ENCODE measurements at places on chromosomes 12 and 14.

GRCh38 chr12:114238808-114239207 lies 167.1 kb downstream of the TBX5 start:
- no peak for DNase-seq

- DNase-seq, result no peak
These were observed 7.7 kb downstream of the TNFAIP2 start for GRCh38 chr14:103130965-103131364.

DNA sequence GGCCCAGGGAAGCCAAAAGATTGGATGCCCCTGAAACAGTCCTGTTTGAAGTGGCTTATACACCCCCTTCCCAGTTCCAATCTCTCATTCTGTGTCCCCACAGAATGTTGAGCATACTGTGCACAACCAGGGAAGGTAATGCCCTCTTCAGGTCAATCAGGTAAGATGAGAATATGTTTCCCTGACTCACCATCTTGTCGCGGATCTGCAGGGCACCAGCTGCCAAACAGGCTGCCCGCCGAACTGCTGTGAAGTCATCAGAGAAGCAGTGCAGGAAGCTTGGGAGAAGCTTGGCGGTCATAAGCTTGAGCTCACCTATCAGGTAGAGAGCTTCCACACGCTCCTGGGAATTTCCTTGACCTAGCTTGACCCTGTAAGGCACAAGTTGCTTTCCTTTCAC lies 9.6 kb downstream of the RIOX1 start:
- no peak for DNase-seq

DNA sequence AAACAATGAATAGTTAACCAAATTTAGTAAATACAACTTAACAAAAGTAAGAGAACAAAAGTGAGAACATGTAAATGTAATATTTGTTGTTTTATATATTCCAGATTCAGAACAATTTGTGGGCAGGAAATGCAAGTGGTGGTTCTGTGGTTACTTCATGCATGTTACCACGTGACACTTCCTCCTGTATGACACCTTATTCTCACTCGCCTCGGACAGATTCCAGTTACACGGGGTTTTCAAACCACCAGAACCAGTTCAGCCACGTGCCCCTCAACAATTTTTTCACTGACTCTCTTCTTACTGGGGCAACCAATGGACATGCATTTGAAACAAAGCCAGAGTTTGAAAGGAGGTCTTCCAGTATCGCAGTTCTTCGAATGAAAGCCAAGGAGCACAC lies 21.0 kb downstream of the ALX1 start:
- DNase-seq, result no peak

GRCh38 chr12:122032580-122032979 lies 10.9 kb downstream of the BCL7A start:
- DNase-seq, result no peak

GRCh38 chr12:15320881-15321280 lies 1.4 kb upstream of the PTPRO start:
- DNase-seq, result no peak

DNA sequence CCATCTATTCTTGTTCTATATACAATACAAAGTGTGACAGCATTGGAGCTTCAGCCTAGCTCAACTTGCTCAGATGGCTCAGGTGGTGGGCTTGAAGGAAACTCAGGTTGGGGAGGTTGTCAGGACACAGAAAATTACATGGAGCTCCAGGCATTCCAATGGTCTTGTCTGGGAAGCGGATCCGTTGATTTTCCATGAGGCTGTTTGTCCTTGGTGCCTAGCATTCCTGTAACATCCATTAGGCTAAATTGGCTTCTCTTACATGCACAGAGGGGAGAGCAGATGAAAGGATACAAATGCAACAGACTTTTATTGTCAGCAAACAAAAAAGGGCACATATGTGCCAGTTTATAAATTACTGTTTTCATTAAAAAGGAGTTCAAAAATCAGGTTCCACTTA lies 75.5 kb upstream of the OTX2 start:
- no peak for DNase-seq

- no peak for DNase-seq
These were observed 4.5 kb upstream of the LTBP2 start for GRCh38 chr14:74616507-74616906.

- no peak for DNase-seq
These were observed 30.5 kb upstream of the GRIP1 start for GRCh38 chr12:66709457-66709773.

DNA sequence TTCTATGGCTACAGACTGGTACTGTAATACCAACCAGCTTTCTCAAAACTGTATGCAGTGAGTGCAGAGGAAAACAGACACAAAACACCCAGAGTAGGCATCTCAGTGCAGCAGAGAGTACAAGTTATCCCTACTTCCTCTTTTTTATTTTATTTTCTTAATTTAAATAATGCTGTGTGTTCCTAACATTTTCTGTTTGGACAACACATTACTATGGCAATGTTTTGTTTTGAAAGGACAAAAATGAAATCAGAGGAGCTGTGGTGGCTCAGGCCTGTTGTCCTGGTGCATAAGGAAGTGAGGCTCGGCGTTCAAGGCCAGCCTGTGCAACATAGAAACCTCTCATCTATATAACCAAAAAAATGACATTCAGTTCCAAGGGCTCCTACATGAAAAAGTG lies 33.7 kb upstream of the SELPLG start:
- no peak for DNase-seq

DNA sequence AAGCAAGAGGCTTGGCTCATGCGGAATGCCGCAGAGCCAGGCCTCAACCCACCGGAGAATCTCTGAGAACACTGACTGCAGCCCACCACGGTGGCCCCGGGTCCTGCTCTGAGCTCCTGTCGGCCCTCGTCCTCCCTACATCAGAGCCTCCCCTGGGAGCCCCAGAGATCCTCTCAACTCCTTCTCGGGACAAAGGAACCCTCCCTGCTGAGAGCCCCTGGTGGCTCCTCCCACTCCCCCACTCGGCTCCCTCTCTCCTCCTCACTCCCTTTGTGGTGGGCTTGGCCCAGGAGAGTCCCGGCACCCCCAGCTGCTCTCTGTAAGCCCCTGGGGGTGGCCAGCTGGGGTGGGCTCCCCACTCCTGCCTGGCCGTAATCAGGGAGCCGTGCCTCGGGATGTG lies 11.1 kb upstream of the INF2 start:
- DNase-seq, result no peak

- DNase-seq, result no peak
These were observed 169.6 kb downstream of the C12orf42 start for GRCh38 chr12:103326190-103326589.

DNA sequence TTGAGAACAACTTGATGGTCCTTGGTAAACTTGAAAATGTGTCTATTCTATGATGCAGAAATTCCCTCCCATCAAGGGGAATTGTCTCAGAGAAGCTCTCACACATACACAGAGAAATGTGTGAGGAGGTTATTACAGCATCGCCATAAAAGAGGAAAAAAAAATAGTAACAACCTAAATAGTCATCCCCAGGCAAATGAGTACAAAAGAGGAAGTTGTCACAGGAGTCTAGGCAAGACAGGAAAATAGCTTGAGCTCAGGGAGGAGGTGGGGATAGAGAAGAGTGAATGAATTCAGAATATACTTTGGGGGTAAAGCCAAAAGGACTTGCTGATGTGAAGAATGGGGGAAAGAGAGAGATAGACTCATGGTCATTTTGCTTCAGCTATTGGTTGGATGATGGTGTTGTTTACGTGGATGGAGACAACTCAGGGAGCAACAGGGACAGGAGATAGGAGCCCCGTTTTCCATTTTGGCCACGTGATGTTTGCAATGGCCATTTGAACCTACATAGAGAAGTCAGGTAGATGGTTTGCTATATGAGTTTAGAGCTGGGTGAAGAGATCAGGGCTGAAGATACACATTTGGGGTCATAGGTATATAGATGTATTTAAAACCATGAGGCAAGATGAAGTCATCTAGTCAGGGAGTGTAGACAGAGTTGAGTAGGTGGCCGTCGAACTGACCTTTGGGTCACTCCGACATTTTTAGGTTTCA lies 20.3 kb downstream of the LRRC74A start:
- no peak for DNase-seq

DNA sequence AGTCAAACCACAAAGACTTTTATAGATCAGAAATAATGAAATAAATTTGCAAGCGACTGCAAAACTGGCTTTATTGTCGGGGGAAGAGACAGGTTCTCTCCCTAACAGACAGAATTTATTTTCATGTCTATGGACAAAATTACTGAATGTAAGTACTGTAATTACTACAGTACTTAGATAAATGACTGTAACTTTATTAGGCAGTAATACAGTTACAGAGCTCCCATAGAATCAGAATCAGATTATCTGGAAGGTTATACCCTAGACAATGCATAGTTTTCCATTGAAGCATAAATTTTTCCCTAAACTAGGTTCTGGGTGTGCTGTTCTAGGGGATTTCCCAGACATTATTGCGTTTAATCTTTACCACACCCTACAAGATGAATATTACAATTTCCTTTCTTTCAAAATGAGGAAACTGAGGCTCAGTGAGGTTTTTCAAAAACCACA lies 114.2 kb downstream of the C12orf75 start:
- DNase-seq, result no peak

DNA sequence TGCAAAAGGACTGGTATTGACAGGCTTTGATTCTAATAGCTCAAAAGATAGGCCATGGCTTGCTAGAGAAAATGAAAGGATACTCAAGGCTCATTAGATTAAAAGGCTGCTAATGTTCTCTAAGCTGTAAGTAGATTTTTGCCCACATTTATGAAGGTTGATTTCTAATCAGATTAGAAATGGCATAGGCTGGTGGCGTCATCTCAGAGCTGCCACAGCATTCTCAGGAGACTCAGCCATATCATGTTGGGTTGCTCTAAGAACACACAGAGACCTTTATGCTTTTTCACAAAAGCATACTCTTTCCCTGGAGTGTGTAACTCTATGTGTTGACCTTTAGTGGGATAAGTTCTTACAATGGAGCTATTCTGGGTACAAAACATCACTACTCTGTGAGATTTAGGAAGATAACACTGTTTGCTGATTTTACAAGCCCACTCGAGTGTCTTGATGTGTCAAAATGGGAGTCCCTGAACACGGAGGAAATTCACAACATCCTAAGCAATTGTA lies 576.0 kb downstream of the NRXN3 start:
- no peak for DNase-seq

- no peak for DNase-seq
These were observed 230.0 kb downstream of the GLT1D1 start for GRCh38 chr12:129083121-129083840.

- no peak for DNase-seq
These were observed 7.3 kb upstream of the CACNB3 start for GRCh38 chr12:48810903-48811431.

- no peak for DNase-seq
These were observed 59.5 kb downstream of the SCARB1 start for GRCh38 chr12:124804011-124804621.

DNA sequence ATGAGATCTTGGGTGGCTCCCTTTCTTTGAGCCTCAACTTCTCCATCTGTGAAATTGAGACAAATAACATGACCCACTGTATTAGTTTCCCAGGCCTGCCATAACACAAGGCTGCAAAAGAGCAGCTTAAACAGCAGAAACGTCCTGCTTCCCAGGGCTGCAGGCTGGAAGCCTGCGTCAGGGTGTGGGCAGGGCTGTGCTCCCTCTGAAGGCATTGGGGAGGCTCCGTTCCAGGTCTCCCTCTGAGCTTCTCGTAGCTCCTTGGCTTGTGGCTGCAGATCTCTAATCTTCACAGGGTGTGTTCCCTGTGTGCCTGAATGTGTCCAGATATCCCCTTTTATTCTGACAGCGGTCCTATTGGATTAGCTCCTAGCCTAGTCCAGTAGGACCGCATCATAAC lies 147.1 kb downstream of the VRK1 start:
- no peak for DNase-seq
